ENCODE measurements at places on chromosomes 16 and 17.

DNA sequence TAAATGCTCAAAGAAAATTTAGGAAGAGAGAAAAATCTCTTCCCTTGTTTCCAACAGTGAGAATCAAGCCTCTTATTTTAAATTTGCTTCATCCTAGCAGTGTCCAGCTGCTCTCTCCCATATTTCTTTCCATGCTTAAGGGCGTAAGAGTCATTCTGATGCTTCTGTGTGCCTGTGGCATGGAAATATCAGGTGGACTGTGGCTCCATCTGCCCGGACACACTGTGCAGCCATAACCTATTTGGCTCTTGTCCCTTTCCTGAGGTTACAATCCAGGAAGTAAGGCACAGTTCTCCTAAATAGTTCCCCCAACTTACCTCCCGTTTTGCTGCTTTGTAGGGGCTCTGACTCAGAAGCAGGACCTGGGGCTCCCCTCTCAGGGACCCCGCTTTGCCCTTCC, 6.3 kb upstream of the KRT222 start:
- no peak for DNase-seq

DNA sequence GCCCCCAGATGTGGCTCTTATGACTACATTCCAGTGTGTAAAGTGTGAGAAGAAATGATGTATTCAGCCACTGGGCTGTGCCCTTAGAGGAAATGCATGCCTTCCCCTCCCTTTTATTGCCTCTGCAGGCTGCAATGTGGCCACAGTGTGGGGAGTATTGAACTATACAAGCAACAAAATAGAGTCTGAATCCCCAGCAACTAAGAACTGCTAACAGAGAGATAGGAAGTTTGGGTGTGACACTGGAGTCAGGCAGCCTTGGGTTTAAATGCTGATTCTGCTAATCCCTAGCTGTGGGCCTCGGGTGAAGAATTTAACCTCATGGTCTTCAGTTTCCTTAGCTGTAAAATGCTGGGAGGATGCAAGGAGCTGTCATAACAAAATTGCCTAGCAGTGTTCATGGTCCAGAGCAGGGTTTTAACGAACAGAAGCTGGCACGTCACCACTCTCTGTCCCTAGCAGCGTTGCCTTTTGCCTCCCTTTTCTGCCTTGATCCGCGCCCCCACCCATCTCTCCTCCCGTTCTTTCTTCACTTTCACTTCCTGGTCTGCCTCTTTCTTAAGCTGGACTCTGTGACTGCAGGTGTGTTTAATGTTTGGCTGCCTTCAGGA, 50.3 kb downstream of the KPNA2 start:
- DNase-seq: no peak

DNA sequence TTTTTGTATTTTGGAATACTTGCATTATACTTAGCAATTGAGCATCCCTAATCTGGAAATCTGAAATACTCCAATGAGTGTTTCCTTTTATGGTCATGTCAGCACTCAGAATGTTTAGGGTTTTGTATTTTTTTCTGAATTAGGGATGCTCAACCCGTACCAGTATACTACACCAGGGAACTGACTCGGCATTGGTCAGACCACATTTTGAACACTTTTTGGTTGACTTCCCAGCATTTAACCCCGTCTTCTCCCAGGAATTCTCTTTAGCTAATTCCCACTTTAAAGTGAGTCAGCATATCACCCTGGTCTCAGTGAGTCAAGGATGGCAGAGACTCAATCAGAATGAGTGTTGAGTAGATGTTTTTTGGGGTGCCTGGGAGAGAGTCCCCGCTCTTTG, 177.9 kb downstream of the SPECC1 start:
- DNase-seq: peak; percentile 28

GRCh38 chr16:2830355-2830695, 222 bp downstream of the ZG16B start:
- DNase-seq: no peak
